Glutamatergic neuron (in vitro differentiated cells): ENCODE measurements at places on chromosomes 12 and 14.
A peak's percentile ranks its signal among the peaks of the same experiment; 100 is the strongest.

DNA sequence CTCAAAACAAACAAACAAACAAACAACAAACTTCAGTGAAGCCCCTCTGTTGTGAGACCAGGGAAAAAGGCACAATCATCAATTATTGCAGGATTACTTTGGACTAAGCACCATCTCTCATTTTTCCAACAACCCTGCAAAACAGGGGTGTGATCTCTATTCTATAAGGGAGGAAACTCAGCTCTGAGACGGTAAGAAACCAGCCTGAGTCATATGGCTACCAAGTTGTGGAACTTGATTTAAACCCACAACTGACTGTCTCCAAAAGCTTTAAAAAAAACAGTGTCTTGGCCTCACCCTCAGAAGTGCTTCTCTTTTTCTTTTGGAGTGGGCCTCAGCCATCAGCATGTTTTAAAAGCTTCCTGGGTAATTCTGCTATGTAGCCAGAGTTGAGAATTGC is 49.8 kb downstream of the RIN3 start:
- DNase-seq, result no peak

- DNase-seq, result no peak
These were observed 214.7 kb upstream of the RTL1 start for GRCh38 chr14:101118233-101118632.

GRCh38 chr14:51302295-51303030 is 62.4 kb downstream of the TMX1 start:
- no peak for DNase-seq

GRCh38 chr12:122908915-122909314 is 13.0 kb upstream of the VPS37B start:
- DNase-seq, result no peak

- DNase-seq, result no peak
These were observed 442.5 kb downstream of the NELL2 start for GRCh38 chr12:44433659-44434058.

DNA sequence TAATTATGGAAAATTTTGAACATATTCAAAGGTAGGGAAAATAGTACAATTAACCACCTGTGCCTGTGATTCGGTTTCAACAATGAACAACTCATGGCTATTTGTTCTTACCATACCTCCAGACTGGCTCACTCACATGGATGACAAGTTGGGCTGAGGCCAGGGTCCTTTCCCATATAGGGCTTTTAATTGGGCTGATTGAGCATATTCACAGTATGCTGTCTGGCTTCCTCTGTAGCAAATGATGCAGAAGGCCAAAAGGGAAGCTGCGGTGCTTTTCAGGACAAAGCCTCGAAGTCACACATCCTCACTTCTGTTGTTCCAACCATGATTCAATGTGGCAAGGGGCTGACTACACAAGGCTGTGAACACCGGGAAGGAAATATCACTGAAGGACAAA is 297.5 kb upstream of the SLC16A7 start:
- DNase-seq, result no peak

GRCh38 chr14:99324291-99324690 is 52.3 kb upstream of the BCL11B start:
- DNase-seq, result no peak

GRCh38 chr12:21350975-21351374 is 16.3 kb upstream of the SLCO1A2 start:
- DNase-seq, result no peak

GRCh38 chr12:64098709-64099354 is 123.3 kb downstream of the KICS2 start:
- no peak for DNase-seq

- DNase-seq, result no peak
These were observed 354.0 kb upstream of the KITLG start for GRCh38 chr12:88934163-88934747.

DNA sequence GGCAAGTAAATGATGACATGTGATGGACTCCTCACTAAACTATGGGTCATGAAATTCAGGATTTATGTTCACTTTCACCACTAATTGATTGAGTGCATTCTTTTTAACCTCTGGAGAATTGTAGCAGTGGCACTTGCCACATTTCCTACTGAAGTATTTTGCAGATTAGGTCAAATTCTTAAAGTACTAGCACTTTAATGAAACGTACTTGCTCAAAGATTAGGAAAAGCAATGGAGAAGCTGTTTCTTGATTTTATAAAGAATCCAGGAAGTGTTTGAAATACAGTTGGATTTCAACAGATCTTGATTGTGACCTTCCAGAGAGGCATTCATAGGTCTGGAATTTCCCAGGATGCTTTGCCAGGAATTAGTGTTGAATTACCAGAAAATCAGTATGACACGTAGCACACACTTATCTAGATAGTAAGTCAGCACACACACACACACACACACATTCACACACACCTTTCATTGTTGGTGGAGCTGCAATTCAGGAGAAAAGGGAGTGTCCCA is 162.6 kb downstream of the MYRFL start:
- DNase-seq, result no peak

GRCh38 chr12:102865821-102866615 is 51.0 kb downstream of the PAH start:
- no peak for DNase-seq

DNA sequence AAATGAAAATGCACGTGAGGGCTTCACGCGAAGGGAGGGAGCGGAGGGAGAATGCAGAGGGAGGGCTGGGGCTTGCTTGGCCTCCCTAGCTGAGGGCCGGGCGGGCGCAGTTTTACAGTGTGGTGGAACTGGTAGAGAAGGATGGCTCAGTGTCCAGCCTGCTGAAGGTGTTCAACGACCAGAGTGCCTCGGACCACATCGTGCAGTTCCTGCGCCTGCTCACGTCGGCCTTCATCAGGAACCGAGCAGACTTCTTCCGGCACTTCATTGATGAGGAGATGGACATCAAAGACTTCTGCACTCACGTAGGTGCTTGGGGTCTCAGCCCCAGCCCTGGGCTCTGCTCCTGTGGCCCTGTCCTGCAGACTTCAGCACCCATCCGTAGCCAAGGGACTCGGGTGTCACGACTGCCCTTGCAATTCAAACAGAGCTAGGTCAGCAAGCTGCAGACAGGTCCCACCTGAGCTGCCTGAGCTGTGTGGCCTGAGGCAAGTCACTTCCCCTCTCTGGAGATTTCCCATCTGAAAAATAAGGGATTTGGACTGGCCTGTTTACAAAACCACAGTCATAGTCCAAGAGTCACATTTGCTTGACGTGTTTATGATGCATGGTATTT is 18.4 kb downstream of the OTUB2 start:
- no peak for DNase-seq

- no peak for DNase-seq
These were observed 4.5 kb downstream of the MYL6 start for GRCh38 chr12:56162468-56163290.

- DNase-seq, result no peak
These were observed 53.5 kb upstream of the BEGAIN start for GRCh38 chr14:100640471-100641273.

DNA sequence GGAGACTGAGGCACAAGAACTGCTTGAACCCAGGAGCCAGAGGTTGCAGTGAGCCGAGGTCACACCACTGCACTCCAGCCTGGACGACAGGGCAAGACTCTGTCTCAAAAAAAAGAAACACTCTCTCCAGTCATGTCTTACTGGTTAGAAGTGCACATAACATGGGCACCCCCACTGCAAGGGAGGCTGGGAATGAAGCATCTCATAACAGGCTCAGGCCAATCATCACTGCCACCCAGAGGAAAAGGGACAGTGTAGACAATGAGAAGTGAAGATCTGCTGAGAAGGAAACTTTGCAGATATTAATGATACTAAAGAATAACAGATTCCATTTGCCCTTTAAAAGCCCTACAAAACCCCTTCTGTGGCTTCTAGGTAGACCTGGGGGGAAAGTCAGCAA is 66.9 kb downstream of the ITPK1 start:
- no peak for DNase-seq

DNA sequence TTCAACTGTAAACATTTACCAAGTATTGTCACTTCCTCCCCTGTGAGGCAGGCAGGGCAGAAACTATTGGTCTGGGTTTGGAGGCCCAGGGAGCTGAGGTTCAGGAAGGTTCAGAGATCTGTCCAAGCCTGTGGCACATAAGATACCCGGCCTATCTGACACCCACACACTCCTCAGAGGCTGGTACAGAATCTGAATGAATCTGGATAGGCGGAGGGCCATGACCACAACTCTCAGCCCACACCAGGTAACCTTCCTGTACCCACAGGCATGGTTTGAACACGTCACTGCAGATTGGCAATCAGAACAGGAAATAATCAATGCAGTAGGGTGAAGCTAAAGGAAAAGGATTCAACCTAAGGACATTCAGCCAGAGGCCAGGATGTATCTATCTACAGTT is 92.8 kb upstream of the TMCC3 start:
- no peak for DNase-seq

GRCh38 chr12:57756406-57757341 is 1.8 kb downstream of the MARCHF9 start:
- peak; percentile 81 for DNase-seq

DNA sequence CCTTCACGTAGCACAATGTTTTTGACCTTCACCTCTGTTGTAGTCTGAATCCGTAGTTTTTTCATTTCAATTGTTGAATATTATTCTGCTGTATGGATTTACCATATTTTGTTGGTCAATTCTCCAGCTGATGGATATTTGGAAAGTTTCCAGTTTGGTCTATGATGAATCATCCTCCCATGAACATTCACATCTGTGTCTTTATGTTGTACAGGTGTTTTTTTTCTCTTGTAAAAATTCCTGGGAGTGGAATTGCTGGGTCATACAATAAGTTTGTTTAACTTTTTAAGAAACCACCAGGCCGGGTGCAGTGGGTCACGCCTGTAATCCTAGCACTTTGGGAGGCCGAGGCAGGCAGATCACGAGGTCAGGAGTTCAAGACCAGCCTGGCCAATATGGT is 36.7 kb upstream of the GNG2 start:
- no peak for DNase-seq

- DNase-seq, result no peak
These were observed 45.3 kb upstream of the RAP1B start for GRCh38 chr12:68565391-68565903.

DNA sequence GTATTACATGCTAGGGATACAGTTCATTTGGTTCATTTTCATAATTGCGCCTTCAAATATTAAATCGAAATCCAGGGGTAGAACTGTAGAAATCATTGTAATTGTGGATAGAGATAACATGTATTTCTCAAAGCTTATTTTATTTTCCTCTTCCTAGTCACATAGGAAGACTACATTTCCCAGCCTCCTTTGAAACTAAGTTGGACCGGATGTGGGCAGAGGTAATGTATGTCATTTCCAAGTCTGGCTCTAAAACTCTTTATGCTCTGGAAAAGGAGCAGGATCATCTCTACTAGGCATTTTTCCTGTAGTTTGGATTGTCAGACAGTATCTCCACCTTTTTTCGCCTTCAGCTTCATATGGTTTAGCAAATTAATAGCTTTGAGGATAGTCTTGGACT is 70.1 kb upstream of the CRY1 start:
- DNase-seq, result no peak

DNA sequence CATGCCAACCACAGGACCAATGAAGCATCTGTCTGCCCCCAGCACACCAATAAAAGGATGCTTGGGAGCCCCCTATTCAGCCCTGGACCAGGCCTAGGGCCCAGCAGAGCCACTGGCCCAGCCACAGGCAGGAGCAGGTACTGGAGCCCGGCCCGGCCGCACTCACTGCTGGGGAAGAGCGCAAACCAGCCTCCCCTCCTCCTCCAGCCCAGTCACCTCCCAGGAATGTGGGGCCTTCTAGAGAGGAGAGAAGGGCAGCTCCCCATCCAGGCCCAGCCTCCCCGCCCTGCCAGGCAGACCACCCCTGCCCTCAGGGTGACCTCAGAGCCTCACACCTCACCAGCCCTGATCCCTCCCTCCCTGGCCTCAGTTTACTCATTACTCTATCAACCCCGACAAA is 56.2 kb downstream of the CCNK start:
- DNase-seq, result no peak

DNA sequence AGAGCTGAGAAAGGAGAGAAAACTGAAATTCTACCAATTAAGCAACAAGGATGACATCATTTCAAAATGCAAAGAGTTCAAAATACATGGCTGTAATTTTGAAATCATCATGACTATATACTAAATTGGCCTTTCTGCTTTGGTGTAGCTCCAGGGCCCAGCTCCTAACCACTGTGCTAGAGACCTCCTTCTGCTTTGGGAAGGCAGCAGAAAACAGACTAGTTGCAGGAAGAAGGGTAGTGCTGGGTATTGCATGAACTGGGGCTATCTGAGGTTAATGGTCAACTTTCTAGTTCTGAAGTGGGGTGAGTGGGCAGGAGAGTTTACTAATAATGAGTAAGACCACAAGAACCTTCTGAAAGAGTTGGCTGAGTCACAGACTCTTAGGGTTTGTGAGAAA is 66.2 kb downstream of the PTGER2 start:
- no peak for DNase-seq

DNA sequence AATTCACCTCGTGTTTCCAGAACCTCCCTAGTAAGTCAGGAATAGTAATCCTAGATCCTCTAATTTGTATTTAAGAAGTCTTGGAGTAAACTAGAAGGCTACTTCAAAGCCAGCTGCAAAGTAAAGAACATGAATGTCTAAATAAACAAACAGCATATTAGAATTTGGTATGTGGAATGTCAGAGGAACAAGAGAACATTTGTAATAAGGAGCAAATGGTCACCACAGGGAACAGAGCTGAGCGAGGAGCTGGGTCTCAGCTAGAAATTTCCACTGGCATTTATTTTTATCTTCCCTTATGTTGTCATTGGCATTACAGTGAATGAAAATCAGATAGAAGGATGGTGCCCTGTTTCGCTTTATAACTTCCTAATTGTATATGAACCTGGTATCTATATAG is 50.2 kb downstream of the FRMD6 start:
- no peak for DNase-seq

GRCh38 chr12:122917507-122918121 is 21.7 kb upstream of the VPS37B start:
- DNase-seq, result no peak

DNA sequence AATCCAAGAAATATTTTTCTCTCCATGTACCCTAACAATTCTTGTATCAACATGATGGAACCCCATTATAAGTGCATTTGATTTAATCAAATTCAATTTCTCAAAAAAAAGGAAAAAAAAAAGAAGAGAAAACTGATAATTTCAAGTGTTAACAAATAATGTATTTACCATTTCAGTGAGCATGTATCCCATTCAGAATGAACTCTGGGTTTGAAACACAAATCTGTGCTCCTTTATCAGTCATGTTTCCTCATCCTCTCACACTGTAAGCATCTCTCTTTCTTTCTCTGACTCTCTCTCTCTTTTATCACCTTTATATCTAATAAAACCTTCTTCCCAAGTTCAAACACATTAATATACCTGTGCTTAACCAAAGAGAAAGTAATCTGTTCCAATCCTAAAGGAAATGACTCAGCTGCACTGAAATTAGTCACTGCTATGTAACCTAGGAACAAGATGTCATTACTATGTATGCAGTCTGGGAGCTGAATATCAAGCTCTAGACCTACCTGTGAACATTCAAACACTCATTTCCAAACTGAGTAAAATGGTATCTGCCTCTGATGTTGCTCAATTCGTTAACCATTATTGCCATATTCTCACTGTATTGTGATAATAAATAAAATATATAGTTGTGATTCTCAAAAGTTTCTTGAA is 135.0 kb upstream of the LRIG3 start:
- no peak for DNase-seq
